NCI-H1417 (cell line): ENCODE measurements at places on chromosomes 1 and 21.
A peak's percentile ranks its signal among the peaks of the same experiment; 100 is the strongest.

- no peak for DNase-seq
These were observed 18.4 kb upstream of the CD101 start for GRCh38 chr1:116983112-116983511.

DNA sequence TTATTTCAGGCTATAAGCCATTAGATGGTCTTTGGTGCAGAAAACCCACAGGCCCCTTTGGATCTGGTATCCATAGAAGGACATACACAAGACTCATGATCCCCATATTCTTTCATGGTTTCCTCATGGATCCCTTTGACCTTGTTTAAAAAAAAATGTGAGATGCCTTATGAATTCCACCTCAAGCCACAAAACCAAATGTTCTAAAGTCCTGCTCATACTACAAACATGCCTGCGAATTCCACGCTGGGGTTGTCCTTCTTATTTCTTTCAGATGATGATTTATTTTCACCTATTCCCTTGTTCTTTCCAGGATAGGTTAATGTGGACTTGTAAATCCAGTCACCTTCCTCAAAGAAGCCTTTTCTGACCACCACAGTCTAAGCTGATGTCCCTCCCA is 256.9 kb upstream of the DPYD start:
- no peak for DNase-seq

- peak; percentile 97 for DNase-seq
These were observed 29.8 kb downstream of the SHISAL2A start for GRCh38 chr1:52662645-52663313.

- peak; percentile 14 for DNase-seq
These were observed 236.4 kb downstream of the USH2A start for GRCh38 chr1:216186816-216187215.

- peak; percentile 63 for DNase-seq
These were observed 42.9 kb upstream of the CD2 start for GRCh38 chr1:116711263-116711840.

GRCh38 chr1:38015978-38016725 is 3.6 kb downstream of the UTP11 start:
- no peak for DNase-seq

DNA sequence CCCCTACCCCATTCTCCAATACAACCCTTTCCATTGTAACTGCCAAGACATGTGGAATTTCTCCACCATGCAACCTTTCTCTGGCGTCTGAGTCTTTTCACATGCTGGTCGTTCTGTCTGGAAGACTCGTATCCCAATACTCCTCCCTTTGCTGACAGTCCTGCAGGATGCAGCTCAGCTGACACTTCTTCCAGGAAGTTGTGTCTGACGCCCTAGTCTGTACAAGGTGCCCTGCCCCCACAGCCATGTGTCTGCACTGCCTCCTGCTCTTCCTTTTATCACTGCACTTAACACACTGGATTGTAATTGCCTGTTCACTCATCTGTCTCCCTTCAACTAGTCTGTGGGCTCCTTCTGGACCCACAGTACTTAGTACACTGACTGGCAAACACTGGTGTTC is 188.0 kb downstream of the LMX1A start:
- no peak for DNase-seq

DNA sequence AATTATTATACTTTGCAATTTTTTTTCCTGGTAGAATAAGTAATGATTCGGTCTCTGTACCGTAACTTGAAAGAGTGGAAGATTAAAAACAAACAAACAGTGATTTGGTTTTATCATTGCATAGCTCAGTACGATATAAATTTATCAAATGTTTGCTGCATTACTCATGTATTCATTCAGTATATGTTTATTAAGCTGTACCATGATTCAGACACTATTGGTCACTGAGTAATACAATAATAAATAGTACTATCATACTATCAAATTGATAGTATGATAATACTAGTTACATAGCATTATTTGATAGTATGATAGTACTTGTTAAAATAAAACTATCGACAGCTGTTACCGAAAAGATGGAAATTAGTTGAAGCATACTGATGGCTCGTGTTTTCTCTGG is 12.1 kb downstream of the CENPF start:
- DNase-seq = no peak

DNA sequence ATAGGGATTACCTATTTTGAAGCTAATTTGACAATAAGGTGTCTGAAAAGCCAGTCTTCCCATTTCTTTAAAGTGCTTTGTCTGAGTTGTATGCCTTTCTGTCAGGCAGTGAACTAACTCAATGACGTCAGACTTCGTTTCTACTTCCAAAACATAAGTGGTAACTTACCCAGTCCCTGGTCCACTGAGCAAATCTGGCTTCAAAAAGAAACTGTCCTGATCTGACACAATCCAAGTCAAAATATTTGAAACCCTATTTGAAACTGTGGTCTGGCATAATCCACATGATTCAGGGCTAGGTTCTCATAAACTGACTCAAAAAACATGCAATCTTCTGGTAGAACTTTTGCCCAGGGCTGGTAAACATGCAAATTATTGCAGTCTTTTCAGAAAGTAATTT is 34.0 kb downstream of the DIRAS3 start:
- DNase-seq = no peak

DNA sequence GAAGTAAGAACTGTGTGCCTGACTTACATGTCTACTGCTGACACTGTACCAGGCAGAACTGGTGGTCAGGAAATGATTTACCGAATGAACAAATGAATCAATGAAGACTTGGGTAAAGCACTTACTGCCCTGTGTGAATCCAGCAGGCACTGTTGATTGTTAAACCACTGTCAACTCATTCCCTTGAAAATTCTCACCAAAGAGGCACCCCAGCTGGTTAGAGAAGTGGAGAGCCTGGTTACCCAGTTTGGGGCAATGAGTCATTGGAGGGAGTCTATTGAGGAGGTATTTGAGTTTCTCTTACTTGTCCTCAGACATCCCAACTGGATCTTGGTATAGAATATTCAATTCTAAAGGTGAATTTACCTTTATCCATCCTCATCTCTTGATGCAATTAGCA is 34.2 kb downstream of the JUN start:
- no peak for DNase-seq

DNA sequence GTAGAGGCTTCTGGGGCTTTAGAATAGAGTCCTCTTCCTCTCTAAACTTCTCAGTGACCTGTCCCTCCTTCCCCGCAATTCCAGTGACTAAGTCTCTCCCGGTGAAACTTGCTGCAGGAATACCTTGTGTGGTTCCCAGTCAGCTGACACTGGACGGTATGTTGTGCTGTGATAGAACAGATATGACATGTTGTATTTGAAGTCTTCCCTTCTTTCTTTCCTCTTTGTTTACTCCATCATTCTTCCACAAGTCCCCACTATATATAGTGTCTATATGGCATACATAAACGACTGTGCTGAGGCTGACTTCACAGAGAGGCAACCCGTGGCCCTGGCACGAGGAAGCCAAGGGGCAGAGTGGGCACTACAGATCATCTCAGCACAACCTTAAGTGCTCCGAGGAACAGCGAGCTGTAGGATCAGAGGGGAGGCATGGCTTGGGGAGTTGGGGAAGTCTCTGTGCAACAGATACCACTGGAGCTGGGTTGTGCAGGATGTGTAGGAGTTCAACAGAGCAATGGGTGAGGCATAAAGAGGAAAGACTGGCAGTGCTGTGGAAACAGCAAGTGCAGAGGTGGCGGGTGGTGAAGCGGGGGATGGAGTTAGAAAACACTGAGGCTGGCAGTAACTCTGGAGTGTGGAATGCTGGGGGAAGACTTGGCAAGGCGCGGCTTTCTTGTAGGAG is 237.8 kb downstream of the TRABD2B start:
- DNase-seq = no peak

- no peak for DNase-seq
These were observed 5.3 kb downstream of the NOC2L start for GRCh38 chr1:953524-954320.

GRCh38 chr1:197982256-197982655 is 65.1 kb downstream of the LHX9 start:
- no peak for DNase-seq
